ENCODE measurements at places on chromosomes 2 and 18.

- no peak for DNase-seq
Observed at GRCh38 chr2:200749631-200750322, 61.9 kb upstream of the BZW1 start.

DNA sequence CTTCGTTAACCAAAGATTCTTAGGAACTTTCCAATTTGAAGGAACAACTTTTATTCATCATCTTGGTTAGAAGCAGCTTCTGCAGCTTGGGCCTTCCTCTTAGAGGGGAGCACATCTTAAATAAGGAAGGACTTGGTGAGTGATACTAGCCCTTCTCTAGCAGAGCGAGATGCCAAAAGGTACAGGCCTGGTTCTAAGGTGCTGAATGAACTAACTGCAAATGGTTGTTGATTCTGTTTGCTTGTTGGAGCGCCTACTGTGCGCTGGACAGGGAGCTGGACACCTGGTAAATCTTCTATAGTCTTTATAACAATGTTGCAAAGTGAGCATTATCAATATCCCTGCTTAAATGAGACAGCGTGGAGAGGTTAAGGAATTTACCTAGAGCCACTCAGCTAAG lies 127.1 kb downstream of the MYCN start:
- DNase-seq, result no peak

GRCh38 chr18:60585670-60586069 lies 213.1 kb upstream of the MC4R start:
- DNase-seq, result no peak

DNA sequence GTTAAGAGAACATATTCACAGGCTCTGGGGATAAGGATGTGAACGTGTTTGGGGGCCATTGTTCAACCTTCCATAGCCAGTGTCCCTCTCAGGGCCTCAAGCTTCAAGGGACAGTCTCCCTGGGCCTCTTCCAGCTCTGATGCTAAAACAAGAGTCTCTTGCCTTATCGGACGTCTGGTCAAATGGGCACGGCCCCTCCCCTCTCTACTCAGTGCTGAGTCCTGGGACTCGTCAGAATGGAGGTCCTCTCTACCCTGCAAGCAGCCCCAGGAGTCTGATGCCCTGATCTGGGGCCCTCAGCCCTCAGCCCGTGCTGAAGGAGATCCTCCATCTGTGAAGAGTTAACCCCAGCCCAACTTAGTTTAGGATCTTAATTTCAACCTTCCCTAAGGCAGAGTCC lies 198.2 kb downstream of the ZFP36L2 start:
- no peak for DNase-seq

- DNase-seq, result no peak
Observed at GRCh38 chr2:162968306-162968705, 129.7 kb upstream of the KCNH7 start.

Measured in AG08396 (cell line).